Left kidney (tissue), 8 donors: ENCODE measurements at places on chromosomes 11 and 22. TPM values are rescaled to one million over a fixed set of nuclear protein-coding genes. Genes with fewer than 3 reads are reported as not detected.

DNA sequence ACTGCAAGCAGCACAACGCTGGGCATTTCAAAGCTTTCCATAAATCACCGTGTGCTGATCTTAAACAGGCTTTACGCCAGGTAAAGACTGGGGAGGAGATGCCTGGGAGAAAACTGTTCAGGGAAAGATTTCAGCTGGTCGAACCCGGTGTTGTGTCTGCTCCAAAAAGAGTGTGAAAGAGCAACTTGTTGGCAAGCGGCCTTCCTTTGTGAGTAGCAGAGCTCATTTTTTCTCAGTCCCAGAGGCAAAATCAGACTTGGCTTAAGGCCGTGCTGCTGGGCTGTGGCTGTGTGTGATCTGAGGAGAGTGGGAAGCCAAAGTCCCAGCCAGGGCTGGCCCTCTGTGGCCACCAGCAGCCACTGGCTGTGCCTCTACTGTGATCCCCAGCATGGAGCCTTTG, 75.7 kb upstream of the E2F8 start:
- DNase-seq, result no peak

DNA sequence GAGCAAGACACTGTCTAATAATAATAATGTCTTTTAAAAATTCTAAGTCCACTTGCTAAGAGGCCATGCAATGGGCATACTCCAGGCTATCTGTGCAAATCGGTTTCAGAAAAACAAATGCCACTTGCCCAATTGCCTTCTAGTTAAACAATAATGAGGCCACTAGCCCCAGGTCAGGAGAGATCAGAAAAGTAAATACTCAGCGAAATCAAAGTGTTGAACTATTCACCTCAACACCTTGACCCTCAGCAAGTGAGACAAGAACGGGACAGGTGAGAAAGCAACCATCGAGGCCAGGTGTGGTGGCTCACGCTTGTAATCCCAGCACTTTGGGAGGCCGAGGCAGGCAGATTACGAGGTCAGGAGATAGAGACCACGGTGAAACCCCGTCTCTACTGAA, 72.3 kb upstream of the SYN3 start:
- no peak for DNase-seq

- no peak for DNase-seq
These were observed 23.9 kb upstream of the TSPAN18 start for GRCh38 chr11:44702889-44703288.

GRCh38 chr11:131692151-131692550, 321.7 kb downstream of the NTM start:
- no peak for DNase-seq

- peak; percentile 63 for DNase-seq
These were observed 851 bp downstream of the PTDSS2 start for GRCh38 chr11:450809-451451.

GRCh38 chr22:50185375-50186087, at the start of gene TRABD:
Gene TRABD, plus strand, starts transcription at chr22:50185913. Its CDS starts 7,148 bp downstream, at chr22:50193061.
- DNase-seq, result peak; percentile 85

The PHLDA2 gene
- not detected for polyA plus RNA-seq

DNA sequence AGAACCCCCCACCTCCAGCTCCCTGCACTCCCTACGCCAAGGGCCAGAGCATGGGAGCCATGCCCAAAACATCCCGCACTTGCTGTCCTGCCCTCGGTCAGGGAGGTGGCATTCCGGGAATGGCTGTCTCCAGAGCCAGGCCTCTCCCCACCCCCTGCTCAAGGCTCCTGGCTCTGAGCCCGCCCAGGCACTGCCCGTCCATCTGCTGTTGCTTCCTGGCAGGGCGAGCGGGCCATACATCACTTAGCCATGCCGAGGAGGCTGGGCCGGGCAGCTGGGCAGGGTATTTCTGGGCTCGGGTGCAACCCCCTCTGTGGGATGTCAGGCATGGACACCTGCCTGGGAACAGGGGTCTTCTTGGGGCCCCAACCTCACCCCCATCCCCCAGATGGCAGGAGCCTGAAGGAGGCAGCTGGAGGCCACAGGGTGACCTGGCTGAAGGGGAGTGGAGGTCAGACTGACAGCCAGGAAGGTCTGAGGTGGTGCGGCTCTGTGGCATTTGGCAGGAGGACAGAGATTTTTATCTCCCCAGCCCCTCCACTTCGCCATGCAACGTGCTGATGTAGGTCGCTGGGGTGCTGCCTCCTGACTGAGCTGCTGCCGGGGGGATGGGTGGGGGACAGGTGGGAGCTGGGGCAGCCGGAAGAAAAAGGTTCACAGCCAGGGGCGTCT, 8.7 kb upstream of the CABP7 start:
- DNase-seq, result no peak

DNA sequence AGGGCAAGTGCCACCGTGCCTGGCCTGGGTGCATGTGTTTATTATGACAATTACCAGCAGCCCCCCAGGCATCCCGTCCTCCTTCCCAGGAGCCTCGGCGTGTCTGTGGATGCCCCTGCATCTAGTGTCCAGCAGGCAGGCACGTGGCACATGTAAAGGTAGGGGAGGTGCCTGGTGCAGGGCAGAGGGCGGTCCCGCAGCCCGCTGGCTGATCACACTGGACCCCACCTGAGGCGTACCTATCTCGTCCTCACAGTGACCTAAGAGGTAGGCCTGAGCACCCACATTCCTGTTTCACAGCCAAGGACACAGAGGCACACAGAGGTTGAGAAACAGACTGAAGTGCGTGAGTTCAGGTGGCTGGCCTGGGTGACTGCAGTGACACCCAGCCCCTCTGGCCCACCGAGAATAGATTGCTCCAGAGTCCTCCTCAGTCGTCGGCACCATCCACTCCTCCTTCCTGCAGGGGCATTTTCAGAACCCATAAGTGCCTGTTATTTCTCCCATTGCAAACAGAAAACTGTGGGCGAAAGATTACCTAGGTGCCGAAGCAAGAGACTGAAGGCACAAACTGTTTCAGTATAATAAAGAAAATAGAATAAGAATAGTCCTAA, 3.0 kb upstream of the PHRF1 start:
- no peak for DNase-seq

The FOLR1 gene
- 50.8 TPM for polyA plus RNA-seq
